ENCODE measurements at places on chromosomes 1 and 21.

DNA sequence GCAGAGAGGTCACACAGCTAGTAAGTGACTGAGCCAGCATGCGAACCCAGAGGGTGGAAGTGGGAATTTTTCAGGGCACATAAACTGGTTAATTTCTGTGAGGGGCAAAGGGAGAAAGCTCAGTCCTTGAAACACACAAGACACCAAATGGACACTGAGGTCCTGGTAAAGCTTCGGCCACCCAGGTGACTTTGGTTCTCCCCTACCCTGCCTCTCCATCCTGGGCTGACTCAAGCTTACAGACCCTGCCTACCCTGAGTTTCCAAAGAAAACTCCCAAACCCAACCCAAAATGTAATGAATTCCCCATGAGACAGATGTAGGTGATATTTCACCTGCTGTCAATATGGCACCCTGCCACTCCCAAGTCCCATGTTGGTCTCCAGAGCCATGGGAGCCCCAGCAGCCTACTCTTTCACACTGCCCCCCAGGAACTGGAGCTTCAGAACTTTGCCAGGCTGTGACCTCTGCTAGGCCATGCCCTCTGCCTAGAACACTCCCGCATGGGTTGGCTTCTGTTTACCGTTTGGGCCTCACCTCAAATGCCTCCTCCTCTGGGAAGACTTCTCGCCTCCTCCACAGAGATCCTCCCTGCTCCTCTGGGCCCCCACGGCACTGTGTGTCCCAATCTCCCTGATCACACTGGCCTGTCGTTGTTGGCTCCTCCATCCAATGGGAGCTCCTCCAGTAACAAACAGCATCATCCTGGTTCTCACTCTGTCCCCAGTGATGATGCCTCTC lies 3.7 kb upstream of the LRP8 start:
- DNase-seq = peak; percentile 5

DNA sequence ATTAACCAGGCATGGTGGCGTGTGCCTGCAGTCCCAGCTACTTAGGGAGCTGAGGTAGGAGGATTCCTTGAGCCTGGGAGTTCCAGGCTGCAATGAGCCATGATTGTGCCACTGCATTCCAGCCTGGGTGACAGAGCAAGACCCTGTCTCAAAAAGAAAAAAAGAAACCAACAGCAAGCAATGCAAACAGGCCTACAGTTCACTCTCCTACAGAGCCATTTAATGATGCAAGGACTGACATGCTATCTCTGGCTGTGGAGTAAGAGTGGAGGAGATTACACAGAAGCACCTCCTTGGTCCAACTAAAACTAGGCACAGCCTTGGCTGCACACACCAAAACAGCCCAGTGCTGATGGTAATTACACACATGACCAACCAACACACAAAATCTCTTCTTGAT lies 127.5 kb upstream of the SOD1 start:
- DNase-seq = no peak

DNA sequence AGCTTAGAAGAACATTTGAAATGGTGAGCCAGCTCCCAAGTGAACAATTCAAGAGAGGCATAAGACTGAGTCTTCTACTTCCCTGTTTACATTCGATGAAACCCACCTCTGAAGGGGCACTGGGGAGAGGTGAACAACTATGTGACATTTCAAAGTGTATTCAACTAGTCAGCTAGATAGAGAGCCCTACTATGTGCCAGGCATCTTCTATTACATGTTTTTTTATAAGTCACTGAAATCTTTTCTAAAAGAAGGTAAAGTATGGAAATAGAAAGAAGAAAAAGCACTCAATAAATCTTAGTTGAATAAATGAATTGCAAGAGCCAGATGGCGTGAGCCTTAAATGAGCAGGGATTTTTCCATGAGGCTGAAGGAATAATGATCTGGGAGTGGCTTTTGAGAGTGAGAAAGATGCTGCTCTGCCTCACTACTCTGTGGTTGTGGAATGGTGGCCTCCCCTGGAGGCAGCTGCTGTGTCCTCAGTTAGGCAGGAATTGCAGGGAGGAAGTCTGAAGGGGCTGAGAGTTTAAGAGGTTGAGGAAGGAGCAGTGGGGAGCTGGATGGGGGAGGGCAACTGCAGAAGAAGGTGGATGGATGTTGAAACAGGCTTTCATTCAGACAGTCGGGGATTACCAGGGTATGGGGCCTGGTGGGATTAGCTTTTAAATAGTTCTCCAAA lies 10.4 kb upstream of the PTPRF start:
- DNase-seq = no peak

DNA sequence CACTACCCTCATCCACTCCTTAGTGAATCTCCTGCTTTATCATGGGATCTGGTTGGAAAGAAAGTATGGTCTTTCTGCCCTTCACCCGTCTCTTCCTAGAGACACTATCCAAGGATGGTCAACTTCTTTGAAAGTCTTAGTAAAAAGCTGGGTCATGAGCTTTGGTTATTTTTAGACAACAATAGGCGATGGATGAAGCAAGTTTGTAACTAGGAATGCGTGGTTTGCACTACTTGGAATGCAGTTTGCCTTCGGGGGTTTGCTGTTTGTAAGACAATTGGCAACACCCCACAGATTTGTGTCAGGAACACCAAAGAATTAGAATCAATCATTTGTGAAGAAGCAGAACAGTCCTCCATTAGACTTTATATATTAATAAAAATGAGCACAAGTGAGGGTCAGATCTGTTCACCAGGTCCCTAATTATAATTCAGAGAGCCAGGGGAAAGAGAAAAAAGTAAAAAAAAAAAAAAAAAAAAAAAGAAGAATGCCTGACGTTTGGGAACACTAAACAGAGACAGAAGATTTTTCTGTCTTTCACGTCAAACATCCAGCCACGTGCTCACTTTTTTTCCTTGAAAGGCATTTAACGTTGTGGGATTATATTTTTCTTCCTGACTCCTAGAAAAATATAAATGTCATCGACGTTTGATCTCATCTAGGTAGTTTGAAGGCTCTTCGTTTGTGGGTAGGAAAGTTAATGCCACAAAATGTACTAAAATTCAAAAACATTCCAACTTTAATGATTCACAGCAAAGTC lies 60.7 kb upstream of the BTG3 start:
- no peak for DNase-seq

Data from T-helper 1 cell (primary cell).